ENCODE measurements at places on chromosomes 4 and X.
A peak's percentile ranks its signal among the peaks of the same experiment; 100 is the strongest.

GRCh38 chrX:65596270-65597034 is 61.9 kb upstream of the LAS1L start:
- peak; percentile 9 for DNase-seq

GRCh38 chrX:30895370-30895769 is 6.3 kb upstream of the TAB3 start:
- DNase-seq, result no peak

GRCh38 chr4:47562297-47562696 is 77.2 kb downstream of the ATP10D start:
- DNase-seq, result no peak

DNA sequence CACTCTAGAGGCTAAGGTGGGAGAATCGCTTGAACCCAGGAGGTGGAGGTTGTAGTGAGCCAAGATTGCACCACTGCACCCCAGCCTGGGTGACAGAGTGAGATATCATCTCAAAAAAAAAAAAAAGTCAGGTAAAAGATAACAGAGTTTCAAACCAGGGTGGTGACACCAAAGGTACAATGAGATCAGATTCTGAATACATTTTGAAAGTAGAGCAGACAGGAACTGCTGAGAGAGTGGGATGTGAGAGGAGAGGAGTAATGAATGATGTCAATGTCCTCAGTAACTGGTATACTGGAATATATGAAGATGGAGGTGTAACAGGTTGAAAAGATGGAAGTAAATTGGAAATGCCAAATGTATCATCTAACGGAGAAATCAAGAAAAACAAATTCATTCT is 135.6 kb downstream of the CAMK2D start:
- no peak for DNase-seq

GRCh38 chr4:182863501-182863900 is 53.7 kb downstream of the DCTD start:
- DNase-seq, result peak; percentile 32

DNA sequence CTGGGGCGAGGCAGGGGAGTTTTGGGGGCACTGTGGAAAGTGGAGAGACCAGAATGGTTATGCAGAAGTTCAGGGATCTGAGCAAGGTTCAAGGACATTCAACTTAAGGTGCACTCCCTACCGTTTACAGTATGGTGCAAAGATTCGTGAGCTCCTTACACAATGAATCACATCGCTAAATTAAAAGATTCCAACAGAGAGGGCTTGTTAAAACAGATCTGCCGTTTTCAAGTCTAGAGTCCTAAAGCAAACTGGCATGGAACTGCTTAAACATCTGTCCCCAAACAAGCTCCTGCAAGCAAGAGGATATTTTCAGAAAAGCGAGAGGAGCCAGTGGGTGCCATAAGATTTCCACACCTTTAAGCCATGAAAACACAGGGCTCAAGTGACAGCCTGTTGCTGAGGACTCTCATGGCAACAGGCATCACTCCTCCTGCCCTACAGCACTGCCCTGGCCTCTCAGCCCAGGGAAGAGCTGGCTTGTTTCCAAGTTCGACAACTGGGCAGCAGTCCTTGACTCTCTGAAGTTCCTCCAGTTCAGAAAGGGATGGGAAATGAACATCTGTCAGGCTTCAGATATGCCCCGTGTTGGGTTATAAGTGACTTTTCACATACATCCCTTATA is 10.0 kb downstream of the FAM184B start:
- DNase-seq, result no peak

DNA sequence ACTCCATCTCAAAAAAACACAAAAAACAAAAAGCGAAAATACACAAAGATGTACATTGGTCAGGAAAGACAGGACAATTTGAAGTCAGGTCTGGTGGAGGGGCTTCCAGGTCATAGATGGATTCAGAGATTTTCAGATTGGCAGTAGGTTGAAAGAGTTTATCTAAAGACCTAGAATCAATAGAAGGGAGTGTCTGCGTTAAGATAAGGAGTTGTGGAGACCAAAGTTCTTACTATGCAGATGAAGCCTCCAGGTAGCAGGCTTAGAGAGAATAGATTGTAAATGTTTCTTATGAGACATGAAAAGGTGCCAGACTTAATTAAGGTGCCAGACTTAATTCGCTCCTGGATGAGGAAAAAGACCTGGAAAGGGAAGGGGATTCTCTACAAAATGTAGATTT is 6.9 kb upstream of the RPS3A start:
- DNase-seq, result no peak

DNA sequence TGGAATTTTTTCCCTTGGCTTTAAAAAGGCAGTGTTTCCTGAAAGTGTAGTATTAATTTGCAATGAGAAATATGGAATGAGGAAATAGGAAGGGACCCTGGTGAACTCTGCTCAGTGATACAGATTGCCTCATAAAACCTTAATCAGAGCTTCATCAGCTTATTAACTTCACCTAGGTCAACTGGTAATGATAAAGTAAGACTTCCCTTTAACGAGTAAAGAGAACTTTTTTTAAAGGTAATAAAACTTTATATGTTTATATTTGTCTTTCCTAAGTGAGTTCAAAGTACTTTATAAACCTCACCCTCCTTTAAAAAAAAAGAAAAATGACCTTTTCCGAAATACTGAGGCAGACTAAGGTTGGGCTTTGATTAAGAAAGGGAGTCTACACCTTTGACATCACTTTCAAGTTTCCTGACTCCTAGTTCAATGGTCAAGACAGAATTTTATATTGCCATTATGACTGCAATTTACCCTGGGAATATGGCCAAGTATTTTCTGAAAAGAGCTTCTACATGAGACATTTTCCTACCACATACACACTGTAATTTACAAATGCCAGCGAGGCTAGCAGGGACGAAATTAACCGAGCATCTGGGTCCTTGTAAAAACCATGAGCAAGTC is 706.3 kb upstream of the TENM3 start:
- no peak for DNase-seq
